OCI-LY7 (cell line): ENCODE measurements at places on chromosomes 3 and 15. TPM values are rescaled to one million over a fixed set of nuclear protein-coding genes. Genes with fewer than 3 reads are reported as not detected.
A peak's percentile ranks its signal among the peaks of the same experiment; 100 is the strongest.

IGDCC3 gene
- total RNA-seq, result not detected in 2 replicates

GRCh38 chr3:151596940-151597339, 136.1 kb upstream of the IGSF10 start:
- DNase-seq, result no peak

DNA sequence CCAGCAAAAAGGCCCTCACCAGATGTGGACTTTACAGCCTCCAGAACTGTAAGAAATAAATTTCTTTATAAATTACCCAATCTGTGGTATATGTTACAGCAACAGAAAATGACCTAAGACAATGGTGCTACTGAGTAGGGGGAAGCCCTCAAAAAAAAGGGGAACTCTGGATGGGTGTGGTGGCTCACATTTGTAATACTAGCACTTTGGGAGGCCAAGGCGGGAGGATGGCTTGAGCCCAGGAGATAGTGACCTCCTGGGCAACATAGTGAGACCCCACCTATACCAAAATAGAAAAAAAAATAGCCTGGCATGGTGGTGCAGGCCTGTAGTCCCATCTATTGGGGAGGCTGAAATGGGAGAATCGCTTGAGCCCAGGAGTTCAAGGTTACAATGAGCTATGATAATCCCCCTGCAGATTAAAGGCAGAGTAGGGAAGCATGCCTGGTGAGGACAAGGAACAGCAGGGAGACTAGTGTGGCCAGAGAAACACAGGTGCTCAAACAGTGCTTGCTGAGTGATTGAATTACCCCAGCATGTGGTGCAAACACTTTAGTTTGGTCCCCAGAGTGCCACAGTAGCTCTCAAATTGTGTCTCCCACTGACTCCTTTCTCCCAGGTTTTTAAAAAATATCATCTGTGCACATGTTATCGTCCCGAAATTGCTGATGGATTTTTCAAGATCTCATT, 13.9 kb upstream of the USP3 start:
- DNase-seq, result no peak

DNA sequence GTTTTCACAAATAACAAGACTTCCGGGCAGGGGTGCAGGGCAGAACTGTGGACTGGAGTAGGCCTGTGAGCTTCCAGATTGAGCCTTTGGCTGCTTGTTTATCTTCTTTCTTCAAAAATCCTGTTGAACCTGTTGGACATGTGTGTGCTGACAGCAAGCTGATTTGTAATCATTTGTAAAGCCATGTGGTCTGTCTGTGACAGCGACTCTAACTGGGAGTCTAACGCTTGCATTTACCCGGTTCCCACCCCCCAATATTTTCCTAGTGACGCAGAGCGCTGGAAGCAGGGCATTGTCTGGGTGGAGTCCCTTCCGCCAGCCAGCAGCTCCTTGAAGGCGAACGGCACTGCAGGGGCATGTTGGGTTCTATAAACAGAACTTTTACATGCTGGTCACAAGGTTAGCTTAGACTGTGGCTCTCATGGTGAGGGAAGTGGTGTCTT, 85.7 kb upstream of the MYZAP start:
- no peak for DNase-seq

- peak; percentile 48 for DNase-seq
These were observed 18.6 kb downstream of the CRYGS start for GRCh38 chr3:186525369-186526255.

DNA sequence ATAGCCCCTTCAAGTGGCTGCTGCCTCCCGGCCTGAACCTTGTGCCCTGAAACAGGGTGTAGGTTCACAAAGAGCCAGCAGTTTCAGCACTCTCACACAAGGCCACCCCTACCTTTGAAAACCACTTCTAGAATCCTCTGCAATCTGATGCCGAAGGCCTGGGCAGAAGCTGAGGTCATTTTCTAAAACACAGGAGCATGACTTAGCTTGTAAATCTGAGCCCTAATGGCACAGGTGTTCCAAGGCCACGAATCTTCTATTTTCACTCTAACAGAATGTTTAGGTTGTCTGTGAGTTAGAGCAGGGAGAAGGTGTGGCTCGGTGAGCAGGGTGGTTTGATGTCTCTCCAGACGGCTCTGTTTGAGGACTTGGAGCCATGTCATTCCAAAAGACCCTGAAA, 62.3 kb downstream of the SYNM start:
- no peak for DNase-seq
